SK-MEL-5 (cell line): ENCODE measurements at places on chromosomes 1 and 21.

DNA sequence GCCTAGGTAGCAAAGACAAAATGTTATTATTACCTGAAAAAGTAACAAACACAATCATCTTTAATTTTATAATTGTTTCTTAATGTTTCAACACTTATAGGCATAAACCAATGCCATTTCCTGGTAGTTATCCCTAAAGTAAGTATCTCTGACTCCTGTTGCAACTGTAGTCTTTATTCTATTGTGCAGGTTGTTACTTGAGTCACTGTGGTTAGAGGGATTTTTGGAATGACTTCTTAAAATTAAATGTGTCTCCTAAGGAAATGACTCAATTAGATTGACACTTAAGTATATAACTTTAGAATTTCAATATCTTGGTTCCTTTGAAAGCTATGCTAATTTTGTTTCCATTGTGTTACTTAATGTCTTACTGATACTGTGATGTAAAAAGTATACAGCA lies 143.9 kb downstream of the PHTF1 start:
- no peak for DNase-seq

GRCh38 chr1:100735244-100735643 lies 15.7 kb downstream of the VCAM1 start:
- DNase-seq: no peak

GRCh38 chr1:27481994-27482620 lies 7.9 kb downstream of the WASF2 start:
- DNase-seq: no peak

- DNase-seq: no peak
Measured at GRCh38 chr1:215682232-215682631, 115.1 kb downstream of the KCTD3 start.

DNA sequence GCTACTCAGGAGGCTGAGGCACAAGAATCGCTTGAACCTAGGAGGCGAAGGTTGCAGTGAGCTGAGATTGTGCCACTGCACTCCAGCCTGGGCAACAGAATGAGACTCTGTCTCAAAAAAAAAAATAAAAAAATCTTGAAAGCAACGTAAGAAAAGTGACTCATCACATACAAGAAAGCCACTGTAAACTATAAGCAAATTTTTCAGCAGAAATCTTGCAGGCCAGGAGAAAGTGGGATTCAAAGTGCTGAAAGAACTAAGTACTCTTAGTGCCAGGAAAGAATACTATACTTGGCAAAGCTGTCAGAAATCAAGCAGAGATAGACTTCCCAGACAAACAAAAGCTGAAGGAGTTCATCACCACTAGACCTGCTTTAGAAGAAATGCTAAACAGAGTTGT lies 4.4 kb upstream of the HMGN1 start:
- no peak for DNase-seq

DNA sequence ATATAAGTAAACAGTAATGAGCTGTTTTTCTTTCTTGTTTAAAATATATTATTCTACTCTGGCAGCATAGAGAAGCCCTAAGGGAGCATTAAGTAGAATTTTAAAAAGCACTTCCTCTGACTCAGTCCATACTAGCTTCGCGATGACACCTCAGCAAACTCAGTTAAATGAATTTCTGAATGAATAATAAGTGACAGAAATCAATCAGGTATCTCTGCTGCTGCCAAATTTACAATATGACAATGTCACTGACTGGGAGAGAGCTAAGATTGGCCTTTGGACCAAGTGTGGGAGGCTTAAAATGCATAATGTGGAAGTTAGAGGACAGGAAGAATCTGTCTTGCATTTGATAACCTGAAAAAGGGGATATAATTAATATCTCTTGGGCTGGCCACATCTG lies 296.1 kb downstream of the HHIPL2 start:
- DNase-seq: no peak

DNA sequence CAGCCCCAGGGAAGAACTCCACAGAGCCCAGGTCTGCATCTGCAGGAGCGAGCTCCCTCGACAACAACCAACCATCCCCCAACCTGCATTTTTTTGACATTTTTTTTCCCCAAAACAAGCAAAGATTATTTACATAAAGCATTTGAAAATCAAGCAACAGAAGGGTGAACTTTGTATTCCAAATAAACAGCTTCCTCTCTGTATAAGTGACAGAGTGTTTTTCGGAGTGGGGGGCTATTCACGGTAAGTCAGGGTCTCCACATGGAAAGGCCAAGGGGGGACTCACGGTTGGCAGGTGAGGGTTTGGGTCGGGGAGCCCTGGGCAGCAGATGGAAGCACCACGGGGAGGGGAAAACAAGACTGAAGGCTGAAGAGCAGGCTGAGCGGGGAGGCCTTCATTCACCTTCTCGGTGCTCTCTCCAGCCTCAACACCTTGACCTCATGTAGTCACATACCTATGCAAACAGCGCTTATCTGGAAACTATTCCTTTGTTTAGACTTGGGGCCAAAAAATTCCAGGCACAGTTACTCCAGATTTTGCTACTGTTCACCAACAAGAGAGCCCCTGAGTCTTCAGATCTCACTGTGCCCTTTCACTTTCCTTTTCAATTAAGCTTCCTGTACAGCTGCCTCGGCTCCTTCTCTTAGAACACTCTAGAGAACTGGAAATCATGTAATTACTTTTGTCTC lies 27.6 kb downstream of the C2CD2 start:
- DNase-seq: peak; percentile 32

DNA sequence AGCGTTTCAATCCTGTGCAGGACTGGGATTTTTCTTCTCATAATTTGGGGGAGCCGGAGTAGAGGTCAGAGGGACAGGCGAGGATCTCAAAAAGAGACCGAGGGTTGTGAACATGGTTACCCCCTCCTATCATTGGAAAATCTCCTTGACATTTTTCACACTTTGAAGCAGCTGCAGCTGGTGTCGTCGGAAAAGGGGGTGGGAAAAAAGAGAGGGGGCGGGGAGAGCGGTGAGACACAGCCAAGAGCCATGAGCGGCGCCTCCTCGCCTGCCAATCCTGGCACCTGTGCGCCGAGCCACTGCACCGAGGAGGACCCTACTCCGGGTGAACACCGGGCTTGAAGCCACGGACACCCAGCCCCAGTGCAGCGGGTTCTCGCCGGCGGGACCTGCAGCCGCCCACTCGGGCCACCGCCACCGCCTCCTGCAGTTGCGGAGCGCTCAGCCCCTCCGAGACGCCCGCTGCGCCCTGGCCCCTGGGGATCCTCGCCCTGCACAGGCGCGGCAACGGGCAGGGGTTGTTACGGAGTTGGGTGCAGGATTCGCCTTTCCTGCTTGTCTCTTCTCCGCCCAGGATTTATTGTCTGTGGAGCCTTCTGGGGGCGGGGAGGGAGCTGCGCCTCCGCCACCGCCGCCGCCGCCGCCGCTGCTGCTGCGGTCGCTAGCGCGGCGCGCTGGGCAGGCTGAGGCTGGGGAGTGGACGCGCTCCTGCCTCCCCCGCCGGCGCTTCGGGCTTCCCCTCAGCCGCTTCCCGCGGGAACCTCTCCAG lies at the start of gene LRRC7:
LRRC7 (plus strand) TSS at position 271 of the 769 bp plus-strand sequence. CDS start 718 bp downstream, outside the sequence.
- DNase-seq: no peak

DNA sequence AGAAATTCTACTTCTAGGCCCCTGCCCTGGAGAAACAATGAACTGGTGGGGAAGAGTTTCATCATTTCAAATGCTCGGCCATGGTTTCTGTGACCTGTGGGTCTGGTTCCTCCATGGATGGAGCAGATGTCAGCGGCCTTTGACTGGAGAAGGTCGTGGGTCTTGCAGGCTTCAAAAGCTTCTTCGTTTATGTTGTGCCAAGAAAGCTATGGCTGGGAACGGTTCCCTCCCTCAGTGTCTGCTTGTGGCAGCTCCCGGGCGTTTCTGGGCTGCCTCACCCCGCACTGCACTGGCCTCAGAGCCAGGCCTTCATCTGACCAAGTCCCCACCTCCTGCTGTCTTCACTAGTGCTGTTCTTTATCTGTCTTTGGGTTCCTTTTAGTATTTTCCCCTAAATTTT lies 46.4 kb upstream of the POFUT2 start:
- DNase-seq: no peak

- DNase-seq: no peak
Measured at GRCh38 chr1:100266741-100267140, 725 bp downstream of the RTCA start.

GRCh38 chr1:197081117-197081753 lies 14.2 kb upstream of the F13B start:
- no peak for DNase-seq

DNA sequence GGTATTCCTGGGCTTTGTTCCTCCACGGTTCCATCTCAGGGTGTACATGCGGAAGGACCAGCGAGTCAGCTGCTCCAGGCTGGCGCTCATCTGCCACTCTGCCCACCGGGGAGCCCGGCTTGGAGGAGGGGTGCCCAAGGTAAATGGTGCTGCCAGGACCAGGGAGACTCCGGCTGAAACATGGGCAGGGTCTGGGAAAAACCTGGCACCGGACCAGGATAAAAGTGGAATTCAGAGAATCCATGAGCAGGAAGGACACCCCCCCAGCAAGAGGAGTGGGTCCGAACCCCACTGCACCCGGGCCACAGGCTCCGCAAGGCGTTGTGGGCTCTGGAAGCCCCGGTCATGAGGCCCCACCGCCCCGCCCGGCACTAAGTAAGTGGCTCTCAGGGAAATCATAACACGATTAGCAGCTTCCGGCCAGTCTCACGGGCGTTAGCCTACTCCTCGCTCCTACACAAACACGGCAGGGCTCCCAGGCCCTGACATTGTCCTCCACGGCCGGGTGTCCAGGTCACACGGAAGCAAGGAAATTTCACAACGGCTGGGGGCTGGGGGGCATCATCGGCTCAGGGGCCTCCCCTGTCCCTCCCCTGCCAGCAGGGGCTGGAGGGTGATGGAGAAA lies 21.1 kb downstream of the MEGF6 start:
- no peak for DNase-seq

DNA sequence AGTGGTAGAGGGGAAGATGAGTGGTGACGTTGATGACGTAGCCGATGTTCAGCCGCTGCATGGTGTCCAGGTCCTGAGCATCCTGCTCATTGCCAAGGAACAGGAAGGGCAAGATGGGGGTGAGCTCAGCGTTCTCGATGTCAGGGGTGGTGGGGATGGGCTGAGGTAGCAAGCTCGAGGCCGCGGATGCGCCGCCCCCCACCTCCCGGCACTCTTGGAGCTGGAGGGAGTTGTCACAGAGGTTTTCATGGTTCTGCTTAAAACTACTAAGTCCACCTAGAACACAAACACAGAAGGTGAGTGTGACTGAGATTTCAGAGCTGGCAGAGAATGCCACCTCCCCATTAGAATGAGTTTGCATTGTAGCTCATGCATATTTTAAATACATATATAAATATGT lies 35.7 kb downstream of the DUSP10 start:
- DNase-seq: no peak

DNA sequence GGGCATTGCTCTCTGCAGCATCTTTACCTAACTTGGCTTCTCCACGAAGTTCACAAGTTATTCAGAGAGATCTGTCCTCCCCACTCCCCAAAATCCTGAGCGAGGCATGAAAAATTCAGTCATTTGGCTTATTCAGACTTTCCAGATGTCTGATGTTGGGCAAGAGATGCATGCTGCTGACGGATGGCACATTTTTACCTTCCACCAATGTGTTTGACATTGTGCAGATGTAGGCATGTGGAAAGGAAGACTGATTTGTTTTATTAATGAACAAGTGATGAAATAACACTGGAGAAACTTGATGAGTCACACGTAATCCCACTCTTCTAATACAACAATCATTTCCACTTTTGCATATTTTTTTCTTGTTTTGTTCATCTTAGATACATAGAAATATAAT lies 86.7 kb downstream of the C1orf94 start:
- DNase-seq: no peak

GRCh38 chr1:171032822-171033702 lies 57.6 kb upstream of the FMO3 start:
- no peak for DNase-seq

GRCh38 chr1:228517655-228518054 lies 30.5 kb downstream of the RNF187 start:
- DNase-seq: no peak

- no peak for DNase-seq
Measured at GRCh38 chr1:1862905-1863547, 27.9 kb downstream of the GNB1 start.

DNA sequence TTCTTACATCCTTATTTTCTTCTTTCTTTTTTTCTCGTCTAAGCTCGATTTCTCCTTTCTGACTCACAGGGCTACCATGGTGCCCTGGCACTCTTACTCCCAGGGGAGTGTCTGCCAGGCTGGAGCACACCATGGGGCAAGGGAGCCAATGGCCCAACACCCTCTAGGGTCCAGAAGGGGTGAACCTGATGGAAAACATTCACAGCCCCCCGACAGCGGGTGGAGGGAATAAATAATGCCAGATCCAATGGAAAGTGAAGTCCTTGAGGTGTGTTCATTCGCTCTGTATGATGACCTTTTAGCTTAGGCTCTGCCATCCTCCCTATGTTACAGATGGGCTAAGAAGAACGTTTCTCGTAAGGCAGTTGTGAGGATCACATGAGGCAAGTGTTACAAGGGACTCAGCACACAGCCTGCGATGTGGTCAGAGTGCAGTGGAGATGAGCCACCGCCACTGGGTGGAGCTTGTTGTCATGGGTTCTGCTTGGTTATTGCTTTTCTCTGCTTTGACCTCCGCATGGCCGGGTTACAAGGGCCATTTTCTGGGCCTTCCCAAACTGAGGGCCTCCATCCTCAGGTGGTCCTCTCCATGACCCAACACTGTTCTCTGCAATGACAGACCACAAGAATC lies 3.5 kb upstream of the FCMR start:
- peak; percentile 78 for DNase-seq

- no peak for DNase-seq
Measured at GRCh38 chr1:186899977-186900376, 71.2 kb downstream of the PLA2G4A start.

DNA sequence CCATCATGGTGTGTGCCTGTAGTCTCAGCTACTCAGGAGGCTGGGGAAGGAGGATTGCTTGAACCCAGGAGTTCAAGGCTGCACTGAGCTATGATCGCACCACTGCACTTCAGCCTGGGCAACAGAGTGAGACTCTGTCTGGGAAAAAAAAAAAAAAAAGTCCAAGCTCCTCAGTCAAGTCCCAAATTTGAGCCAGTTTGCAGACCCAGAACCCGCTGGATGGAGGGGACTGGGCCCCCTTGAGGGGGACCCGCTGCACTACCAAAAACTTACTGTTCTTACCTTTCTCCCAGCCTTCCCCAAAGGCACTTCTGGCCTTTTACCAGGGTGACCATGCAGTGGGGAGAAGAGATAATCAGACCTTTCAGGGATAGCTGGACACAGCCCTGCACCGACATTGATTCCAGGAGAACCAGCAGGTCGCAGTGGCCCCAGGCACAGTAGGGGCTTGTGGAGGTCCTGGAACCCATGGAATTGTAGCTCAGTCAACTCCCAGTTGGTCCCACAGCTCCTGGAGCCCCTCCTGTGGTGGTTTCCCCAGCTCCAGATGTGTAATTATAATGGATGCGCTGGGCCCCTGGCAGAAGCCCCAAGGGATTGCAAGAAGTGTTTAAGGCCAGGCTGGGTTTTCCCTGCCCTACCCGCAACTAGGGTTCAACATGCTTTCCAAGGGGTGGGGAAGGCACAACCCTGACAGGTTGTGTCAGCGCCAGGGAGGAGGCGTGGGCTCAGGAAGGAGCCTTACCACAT lies 4.1 kb upstream of the WNT9A start:
- DNase-seq: no peak
